ENCODE measurements at places on chromosomes 2 and 18.

GRCh38 chr18:670522-670921 is 13.1 kb downstream of the TYMS start:
- DNase-seq, result no peak

- DNase-seq, result peak; percentile 38
These were observed 3.7 kb upstream of the ATG16L1 start for GRCh38 chr2:233247744-233248143.

DNA sequence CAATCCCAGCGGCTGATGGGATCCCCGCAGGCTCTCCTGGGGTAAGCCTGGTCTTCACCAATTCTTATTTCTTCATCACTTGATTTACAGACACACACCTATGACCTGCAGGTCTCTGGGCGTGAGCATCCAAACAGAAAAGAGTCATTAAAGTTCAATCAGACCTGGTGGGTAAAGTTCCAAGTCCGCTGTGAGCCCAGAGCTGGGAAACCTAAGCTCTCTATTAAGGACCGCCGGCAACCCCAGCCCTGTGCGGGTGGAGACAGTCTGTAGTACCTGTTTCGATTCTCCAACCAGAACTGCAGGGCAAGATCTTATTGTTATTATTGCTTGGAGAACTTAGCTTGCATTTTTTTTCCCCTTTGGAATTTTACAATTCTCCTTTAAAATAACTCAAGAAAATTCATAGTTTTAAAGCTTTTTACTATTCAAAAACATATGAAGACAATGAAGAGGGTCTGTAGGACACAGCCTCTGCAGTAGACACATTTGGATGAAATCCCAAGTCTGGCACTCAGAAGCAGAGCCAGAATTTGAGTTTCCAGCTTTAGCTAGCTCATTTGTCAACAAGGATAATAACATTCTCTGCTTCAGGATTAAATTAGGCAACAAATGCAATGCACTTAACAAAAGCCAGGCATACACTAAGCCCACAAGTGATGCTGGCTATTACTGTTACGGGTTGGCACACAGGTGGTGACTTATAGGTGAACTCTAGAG is 376.4 kb downstream of the INSIG2 start:
- no peak for DNase-seq

DNA sequence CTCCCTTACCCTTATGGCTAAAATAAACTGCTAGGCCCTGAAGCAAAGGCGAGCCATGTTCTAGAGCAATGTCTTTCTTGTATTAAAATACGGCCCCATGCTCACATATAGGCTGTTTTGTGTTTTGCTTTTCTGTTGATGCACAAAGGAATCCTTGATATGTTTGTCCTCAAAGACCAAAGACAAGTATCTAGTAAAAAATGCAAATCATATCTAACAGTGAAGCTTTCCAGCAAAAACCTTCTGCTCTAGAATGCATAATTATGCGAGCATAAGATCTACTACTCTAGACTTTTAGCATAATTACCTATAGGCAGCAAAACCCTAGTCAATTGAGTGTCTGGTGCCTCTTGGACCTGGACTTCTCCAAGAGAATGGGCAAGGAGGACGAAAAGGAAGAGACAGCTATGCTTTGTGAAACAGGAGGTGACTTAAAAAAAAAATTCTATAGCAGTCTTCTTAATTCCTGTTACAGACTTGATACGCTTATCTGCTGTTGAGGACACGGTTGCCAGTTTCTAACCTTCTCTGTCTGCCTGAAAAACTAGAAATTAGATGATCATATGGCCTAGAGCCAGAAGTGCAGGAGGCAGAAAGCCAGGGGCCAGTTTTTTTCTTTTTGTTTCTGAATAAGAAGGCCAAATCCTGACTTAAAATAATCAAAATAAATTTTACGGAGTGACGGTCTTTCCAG is 1.5 kb upstream of the AMMECR1L start:
- no peak for DNase-seq

DNA sequence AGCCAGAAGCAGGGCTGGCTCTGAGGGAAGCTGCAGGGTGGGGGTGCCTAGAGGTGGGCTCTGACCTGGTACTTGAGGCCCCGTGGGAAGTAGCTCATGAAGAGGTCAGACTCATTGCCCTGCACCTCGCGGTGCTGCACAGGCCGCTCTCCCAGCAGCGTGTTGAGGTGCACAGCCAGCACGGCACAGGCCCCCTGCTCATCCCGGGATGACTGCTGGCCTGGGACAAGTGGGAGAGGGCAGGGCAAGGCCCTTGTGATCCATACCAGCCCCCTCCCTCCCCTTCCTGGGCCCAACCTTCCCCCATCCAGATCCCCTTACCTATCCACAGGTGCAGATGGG is 8.7 kb downstream of the CAPG start:
- no peak for DNase-seq

GRCh38 chr2:117562654-117563053 is 251.8 kb upstream of the DDX18 start:
- no peak for DNase-seq

GRCh38 chr18:45014047-45014501 is 333.4 kb downstream of the SETBP1 start:
- DNase-seq, result peak; percentile 49

GRCh38 chr18:37322492-37323035 is 243.0 kb downstream of the CELF4 start:
- no peak for DNase-seq

DNA sequence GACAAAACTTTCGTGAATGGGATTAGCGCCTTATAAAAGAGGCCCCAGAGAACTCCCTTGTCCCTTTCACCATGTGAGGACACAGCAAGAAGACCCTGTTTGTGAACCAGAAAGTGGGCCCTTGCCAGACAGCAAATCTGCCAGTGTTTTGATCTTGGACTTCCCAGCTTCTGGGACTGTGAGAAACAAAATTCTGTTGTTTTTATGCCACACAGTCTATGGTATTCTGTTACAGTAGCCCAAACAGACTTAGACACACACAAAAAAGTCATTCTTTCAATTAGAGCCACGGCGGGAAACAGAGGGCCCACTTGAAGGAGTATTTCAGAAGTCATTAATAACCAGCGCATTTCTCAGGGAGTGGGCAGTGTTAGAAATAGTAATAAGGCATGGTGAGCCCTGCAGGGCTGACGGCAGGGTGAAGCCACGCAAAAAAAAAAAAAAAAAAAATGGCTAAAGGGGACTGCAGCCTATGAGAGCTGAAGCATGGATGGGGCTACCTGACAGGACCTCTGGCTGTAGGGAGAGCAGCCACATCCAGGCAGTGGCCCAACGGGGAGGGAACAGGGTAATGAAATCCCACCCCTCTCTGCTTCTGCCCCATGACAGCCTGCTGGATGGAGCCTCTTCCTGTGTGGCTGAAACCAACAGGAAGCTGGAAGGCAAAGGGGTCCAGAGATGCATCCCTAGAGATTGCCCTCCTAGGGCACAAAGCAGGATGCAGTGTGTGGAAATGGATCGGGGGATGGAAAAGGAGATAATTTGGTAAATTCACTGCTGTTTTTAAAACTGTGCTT is 189.3 kb downstream of the KCNS3 start:
- DNase-seq, result no peak

DNA sequence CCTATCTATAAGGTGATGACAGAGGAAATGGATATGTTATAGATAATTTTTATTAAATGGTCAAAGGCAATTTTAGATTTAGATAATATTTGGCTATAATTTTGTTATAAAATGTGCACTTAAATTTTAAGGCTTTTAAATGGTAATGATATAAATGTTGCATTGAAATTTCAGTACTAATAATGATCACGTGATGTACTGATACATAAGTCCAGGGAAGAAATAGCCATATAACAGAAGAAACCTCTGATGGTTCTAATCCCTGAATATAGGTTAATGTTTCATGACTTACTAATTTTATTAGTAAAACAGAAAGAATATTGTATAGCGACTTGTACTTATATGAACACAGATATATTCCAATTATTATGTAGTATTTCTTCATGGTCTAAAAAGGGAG is 211.9 kb downstream of the SOCS6 start:
- DNase-seq, result no peak

DNA sequence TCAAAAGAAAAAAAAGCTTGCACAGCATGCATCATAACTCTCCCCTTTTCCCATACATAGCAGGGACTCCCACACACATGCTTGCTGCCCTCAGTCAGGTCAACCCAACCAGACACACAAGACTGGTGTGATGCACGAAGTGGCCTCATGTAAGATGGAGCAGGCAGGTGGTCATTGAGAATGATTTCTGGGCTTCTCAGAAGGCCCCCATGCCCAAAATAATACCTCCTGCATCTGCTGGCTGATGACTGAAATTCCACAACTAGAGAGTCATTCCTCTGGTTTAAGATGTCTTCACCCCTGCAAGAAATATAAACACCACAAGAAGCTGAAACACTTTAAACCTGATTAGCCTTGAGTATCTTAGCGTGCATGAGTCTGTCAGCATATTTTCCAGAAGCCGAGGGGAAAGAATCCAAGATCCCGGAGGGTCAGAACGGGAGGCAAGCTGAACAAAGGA is 131.1 kb downstream of the AFF3 start:
- DNase-seq, result no peak

DNA sequence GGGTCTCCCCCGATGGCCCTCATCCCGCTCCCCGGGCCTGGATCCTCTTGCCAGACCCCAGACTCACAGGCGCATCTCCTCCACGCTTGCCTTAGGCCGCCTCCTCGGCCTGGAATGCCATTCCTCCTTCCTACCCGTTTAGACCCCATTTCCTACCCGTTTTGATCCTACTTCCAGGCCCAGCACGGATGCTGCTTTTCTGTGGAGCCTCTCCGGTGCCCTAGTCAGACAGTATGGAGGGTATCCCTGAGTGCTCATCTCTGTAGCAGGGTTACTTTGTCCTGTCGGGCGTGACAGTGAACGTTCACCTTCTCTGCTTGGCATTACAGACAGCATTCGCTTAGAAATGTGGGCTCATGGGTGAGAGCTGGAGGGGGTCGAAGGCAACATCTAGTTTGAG is 9.3 kb downstream of the TOGARAM2 start:
- no peak for DNase-seq

DNA sequence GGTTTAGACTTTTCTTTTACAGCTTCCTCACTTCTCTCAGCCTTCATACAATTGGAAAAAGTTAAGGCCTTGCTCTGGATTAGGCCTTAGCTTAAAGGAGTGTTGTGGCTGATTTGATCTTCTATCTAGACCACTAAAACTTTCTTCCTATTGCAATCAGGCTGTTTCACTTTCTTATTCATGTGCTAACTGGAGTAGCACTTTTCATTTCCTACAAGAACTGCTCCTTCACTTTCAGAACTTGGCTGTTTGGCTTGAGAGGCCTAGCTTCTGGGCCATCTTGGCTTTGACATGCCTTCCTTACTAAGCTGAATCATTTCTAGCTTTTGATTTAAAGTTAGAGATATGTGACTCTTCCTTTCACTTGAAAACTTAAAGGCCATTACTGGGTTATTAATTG is 114.3 kb downstream of the ARHGEF4 start:
- DNase-seq, result no peak

GRCh38 chr2:176585791-176586190 is 316.5 kb downstream of the MTX2 start:
- no peak for DNase-seq

DNA sequence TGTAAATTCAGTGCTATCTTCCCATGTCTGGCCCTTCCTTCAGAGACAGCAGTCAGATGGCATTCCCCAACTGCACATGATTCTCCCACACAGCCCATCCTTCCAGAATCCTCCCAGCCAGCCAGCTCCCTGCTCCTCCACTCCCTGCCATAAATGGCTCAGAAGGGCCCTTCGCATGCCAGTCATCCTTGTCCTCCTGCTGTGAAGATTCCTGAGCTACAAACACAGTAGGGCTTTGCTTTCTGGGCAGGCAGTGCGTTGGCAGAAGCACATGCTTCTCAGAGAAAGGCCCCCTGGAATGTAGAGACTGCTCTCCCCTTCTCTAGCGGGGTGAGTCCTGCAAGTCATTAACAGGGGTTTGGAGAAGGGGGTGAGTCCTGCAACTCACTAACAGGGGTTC is 71.9 kb downstream of the TEX51 start:
- DNase-seq, result no peak

GRCh38 chr2:215952860-215953637 is 60.3 kb downstream of the MREG start:
- no peak for DNase-seq

DNA sequence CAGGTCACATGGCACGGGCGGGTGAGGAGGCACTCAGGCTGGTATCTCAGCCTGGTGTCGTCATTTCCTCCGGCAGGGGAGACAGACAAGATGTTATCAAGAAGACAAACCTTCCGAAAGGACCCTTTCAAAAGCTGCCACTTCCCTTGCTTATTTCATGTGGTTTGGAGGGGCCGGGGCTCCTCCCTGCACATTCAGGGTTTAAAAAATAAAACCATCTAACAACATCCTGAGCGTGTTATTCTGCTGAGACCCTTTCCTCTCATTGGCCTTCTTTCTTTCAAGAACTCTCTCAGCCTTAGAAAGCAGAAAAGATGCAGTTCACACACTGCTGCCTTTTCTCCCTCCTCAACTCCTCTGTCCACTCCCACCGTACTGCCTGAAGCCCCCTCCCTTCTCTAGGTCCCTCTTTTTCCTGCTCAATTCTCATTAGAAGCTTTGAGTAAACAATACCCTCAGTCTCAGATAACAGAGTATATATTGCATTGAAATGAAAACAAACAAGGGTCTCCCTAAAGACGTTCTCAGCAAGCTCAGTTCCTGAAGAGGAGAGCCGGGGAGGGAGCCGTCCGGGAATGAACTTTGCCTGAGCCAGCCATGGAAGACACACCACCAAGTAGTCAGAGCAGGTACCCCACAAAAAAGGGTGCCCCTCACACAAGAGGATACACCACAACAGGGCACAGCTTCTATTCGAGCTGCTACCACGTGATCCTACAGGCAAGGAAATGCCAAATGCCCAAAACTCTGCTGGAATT is 9.7 kb downstream of the SMAD7 start:
- no peak for DNase-seq
